ENCODE measurements at places on chromosomes 11 and 22.

- no peak for DNase-seq
These were observed 1.3 kb downstream of the WEE1 start for GRCh38 chr11:9574622-9575259.

- no peak for DNase-seq
These were observed 1.6 kb downstream of the PRDM11 start for GRCh38 chr11:45147891-45148675.

GRCh38 chr22:28139516-28139915 is 220.5 kb upstream of the PITPNB start:
- DNase-seq: no peak

DNA sequence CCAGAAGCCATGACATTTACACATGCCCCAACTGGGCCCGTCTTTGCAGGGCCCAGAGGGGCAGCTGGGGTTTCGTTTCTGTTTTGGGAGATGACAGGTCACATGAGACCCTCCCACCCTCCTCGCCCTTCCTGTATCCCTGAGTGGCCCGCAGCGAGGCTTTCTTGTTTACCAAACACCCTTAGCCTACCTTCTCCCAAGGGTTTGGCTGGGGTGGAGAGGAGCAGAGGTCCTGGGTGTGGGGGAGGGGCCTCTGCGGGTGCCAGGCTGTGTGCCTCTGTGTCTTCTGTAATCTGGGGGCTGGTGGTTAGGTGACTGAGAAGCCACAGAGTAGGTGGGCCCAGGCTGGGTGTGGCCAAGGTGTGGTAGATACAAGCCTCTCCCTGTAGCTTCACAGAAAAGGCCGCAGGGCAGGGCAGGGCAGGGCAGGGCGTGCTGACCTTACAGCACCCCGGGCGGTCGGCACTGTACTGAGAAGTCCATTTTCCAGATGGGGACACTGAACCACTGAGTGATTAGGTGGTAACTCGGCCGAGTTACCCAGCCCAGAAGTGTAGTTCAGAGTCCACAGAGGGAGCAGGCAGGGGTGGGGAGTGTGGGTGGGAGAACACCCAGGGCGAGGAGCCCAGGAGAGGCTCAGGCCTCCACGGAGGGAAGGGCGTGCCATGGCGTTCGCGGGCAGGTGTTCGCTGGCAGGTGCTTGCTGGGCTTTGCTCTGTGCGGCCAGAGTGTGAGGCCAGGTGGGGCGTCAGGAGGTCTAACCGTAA is 8.7 kb downstream of the PRR5 start:
- no peak for DNase-seq

- no peak for DNase-seq
These were observed 4.0 kb downstream of the APBB1 start for GRCh38 chr11:6414874-6415328.

- DNase-seq: no peak
These were observed 232.7 kb downstream of the CTTN start for GRCh38 chr11:70630816-70631623.

DNA sequence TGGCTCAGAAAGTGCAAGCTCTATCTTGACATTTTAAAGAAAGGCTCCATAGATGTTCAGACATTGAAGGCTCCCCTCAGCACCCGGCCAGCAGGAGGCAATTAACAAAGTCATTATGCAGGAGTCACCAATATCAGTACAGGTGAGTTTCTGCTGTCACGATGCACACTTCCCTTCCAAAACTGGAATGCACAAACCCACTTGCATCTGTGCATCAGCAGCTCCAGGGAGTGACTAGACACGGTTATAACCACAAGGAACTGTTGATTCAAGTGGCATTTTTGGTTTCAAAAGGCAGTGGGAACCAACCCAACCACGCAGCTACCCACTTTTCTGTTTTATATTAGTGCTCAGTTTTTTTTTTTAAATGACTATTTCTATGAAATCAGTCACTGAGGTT is 293.9 kb upstream of the NARS2 start:
- DNase-seq: no peak

DNA sequence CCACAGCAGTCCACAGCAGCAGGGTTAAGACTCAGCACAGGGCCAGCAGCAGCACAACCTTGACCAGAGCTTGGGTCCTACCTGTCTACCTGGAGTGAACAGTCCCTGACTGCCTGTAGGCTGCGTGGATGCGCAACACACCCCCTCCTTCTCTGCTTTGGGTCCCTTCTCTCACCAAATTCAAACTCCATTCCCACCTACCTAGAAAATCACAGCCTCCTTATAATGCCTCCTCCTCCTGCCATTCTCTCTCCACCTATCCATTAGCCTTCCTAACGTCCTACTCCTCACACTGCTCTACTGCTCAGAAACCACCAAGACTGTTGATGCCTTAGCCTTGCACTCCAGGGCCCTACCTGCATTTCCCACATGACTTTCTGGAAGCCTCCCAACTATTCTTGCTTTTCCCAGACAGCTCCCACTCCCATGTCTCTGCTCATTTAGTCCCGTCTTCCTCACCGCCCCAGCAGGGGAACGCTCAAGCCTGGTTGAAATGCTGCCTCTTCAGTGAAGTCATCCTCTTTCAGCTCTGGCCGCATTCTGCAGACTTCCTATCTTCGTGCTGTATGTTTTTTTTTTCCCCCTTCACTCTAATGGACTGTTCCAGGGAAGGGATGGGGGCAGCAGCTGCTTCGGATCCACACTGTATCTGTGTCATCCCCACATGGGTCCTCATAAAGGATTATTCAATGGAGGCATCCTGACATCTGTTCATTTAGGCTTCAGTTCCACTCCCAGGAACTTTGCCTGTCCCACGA is 3.3 kb downstream of the IL18BP start:
- DNase-seq: no peak

- DNase-seq: no peak
These were observed 33.9 kb downstream of the TSPAN4 start for GRCh38 chr11:876545-876944.

DNA sequence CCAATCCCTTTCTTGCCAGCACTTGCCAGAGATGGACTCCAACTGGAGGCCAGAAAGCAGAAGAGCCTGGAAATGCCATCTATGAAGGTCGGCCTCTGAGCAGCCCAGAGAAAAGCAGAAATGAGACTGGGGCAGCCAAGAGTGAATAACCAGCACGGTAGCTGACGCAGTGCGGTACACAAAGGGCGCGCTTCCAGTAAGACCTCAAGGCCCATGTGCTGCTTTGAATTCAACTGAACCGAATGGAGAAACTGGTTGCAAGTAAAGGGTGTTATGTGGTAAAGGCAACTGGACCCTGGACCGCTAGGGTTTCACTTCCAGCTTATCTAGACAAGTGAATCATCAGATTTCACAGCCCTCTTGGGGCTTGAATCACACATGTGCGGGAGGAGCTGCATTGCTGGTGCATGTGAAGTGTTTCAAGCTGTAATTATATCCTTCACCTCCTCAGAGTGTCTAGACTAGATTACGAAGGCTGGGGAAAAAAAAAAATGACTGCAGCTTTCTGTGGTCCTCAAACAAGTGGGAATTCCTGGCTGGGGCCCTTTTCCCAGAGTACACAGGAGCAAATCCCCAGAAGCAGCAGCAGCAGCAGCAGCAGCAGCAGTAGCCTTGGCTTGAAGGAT is 128.9 kb downstream of the CCDC34 start:
- no peak for DNase-seq

DNA sequence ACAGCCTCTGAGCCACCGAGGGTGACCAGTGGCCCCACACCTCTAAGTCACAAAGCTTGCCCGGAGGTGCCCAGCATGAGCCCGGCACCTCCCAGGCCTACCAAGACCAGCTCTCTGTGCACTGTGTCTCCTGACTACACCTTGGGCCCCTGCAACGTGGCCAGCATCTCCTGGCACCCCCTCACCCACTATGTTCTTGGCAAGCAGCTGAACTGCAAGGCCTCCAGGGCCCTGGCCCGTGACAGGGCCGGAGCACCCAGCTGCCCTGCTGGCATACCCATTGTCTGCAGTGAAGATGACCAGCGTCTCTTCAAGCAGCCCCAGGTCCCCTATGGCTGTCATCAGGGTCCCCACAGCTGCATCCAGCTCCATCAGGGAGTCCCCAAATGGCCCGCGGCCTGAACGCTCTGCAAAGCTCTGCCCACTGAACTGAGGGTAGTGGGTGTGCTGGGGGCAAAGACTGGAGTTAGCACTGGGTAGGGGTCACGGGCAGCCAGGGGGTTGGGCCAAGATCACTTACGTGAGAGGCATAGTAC is 1.6 kb downstream of the ARSA start:
- DNase-seq: no peak

DNA sequence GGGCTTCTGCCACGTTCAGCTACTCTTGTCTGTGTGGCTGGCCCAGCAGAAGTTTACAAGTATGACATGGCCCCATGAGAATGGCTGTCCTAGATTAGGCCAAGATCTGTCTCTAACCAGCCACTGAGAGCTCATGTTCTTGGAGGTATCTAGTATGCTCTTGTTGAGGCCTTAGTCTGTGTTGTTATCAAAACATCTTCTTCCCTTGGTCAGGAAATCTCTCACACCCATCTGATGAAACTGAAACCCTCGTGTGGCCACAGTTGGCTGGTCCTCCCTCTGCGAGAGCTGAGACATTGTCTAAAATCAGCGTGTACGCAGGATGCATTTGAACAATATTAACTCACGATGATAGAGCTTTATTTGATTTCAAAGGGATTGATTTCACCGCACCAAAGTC is 109.0 kb upstream of the NNMT start:
- DNase-seq: no peak

- no peak for DNase-seq
These were observed 64.2 kb downstream of the NFAM1 start for GRCh38 chr22:42367980-42368378.

DNA sequence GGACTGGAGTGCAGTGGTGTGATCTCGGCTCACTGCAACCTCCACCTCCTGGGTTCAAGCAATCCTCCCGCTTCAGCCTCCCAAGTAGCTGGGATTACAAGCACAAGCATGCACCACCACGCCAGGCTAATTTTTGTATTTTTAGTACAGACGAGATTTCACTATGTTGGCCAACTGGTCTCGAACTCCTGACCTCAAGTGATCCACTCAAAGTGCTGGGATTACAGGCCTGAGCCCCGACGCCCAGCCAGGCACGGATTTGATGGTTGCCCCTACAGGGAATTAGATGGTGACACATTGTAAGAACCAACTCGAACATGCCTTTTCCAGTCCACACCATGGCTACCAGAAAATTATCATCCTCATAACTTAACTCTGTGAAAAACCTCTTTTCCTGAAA is 26.8 kb upstream of the RTL6 start:
- no peak for DNase-seq

DNA sequence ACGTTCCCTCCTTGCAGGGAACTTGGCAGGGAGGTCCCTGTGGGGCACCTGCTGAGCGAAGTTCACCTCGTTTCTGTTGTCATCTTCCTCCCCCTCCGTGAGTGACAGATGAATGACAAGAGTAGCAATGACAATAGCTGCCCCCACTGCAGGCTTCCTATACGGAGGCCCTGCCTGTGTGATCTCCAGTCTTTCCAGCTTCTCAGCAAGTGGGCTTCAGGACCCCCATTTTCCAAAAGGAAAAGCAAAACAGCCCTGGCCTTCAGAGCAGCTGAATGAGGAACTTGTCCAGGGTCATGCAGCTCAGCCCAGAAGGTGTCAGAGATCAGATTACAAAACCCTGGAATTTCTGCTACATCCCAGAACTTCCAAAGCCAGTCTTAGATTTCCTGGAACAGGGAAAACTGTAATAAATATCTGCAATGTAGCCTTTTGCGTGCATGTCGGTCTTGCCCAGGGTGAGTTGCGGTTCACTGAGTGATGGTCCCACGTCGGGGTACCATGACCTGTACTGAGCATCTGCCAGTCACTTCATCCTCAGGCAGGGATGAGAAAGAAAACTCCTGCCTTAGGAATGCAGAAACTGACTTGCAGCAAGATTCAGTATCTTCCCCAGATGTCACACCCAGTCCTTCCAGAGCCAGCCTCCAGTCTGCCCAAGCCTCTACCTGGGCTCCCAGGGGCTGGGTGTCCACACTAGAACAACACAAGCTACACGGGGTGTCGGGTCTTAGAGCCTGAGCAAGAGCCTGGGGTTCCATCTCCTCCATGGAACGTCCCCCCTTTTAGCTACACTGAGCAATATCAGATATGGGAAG is 1457.0 kb downstream of the BRD1 start:
- DNase-seq: no peak

DNA sequence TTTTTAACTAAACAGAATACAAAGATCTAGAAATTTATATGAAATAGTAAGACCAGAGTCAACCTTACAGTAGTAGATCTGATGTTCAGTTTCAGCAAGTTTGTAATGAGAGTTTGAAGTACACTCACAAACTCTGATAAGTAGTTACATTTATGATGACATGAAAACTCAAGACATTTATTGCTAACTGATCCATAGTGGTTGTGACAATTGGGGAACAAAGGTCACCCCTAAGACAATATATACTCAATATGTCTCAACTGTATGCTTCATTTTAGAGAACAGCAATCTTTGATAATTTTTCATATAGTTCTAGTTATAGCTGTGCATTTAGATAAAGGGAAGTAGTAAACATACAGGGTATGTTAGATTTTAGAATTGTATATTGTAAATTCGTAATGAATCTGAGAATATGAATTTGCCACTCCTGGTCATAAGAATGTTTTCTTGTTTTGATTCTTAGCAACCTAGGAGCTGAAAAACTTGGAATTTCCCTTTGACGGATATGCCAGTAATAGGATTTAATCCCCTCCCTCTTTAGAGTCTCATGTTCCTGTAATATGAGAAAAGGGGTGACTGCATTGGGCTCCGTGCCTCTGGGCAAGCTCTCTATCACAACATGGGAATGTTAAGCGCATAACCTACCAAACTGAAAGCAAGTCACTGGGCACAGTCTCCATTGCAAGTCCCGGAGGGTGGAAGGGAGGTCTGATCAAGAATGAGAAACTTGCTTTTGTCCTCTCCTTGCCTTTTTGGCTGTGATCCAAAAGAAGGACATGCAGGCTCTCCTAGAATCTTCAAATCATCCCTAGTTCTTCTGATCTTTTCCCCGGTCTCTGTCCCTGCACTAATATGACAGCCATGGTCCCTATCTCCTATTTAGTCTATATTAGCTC is 11.4 kb downstream of the OR10D3 start:
- no peak for DNase-seq

DNA sequence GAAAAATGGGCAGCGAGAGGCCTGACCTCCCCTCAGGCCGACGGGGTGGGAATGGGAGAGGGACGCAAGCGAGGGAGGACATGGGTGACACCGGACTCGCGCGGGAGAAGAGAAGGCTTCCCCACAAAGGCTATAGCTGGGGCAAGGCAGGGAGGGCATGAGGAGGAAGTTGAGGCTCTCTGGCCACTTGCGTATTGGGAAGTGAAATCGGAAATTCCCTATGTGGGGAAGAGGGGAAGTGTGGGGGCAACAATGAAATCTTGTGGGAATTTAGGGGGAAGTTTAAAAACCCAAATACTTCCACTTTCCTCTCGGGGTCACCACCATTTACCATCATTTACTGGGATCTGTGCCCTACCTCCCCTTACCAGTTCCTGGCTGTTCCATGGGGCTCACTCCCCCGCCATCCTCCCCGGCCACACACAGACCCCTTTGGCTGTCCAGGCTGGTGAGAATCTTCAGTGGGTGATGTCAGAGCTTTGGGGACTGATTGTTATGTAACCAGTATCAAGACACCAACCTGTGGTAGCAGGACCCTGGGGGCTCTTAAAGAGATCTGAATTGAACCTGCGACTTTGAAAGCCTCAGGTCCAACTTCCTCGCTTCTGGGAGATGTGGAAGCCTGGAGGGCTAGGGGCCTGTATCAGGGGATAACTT is 951 bp upstream of the EHD1 start:
- no peak for DNase-seq

- no peak for DNase-seq
These were observed 32.9 kb upstream of the FLI1 start for GRCh38 chr11:128660947-128661346.
